Substantia nigra (tissue), 51 donors: ENCODE measurements at places on chromosomes 1 and 21.

DNA sequence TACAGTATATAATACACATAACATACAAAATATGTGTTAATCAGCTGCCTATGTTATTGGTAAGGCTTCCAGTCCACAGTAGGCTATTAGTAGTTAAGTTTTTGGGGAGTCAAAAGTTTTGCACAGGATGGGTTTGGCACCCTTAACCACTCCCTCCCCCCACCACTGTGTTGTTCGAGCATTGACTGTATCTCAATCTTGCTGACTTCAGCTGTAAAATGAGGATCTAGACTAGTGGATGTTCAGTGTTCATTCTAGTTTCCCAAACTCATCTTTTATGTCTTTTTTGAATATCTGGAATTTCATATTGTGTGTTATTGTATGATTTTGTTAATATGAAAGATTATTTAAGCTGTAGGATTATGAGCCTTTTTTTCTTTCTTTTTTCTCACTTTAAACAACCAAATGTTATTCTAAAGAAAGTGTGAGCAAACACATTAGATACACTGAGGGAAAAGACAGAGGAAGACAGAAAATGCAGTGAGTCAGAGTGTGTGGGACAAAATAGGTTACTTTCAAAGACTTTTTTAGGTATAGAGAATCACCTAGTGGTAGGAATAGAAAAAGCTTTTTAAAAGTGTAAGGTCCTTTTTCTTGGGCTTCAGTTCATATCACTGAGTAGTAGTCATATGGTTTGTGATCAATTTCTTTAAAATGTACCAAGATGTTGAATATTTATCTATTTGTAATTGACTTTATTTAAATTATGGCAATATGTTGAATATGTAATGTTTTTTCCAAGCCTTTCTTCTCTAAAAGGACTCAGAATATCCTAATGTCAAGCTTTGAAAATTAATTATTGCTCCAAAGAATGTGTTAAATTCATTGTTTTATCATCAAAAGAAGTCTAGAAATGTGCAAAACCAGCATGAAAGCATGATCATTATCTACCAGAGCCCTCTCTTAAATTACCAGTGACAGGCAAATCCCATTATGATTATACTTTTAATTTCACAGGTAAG lies 17.9 kb upstream of the CENPF start:
- DNase-seq: no peak

DNA sequence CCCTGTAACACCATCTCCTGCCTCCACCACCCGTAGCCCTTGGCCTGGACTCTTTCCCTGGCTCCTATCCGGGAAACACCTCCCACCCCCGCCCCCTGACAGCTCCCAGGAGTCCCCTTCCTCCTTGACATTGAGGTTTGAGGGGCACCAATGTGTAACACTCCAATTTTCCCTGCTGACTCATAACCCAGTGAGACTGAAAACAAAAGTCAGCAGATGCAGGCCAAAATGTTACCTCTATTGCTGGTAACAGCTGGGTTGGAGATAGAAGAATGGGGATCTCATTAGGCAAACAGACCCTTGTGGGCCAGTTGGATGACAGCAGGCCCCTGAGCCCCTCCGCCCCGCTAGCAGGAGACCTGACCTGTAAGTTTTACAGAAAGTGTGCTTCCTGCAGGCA lies 237.2 kb downstream of the KAZN start:
- DNase-seq: no peak

GRCh38 chr1:170618421-170618820 lies 45.5 kb upstream of the PRRX1 start:
- DNase-seq: no peak

GRCh38 chr1:246460406-246460805 lies 46.7 kb downstream of the SMYD3 start:
- no peak for DNase-seq

DNA sequence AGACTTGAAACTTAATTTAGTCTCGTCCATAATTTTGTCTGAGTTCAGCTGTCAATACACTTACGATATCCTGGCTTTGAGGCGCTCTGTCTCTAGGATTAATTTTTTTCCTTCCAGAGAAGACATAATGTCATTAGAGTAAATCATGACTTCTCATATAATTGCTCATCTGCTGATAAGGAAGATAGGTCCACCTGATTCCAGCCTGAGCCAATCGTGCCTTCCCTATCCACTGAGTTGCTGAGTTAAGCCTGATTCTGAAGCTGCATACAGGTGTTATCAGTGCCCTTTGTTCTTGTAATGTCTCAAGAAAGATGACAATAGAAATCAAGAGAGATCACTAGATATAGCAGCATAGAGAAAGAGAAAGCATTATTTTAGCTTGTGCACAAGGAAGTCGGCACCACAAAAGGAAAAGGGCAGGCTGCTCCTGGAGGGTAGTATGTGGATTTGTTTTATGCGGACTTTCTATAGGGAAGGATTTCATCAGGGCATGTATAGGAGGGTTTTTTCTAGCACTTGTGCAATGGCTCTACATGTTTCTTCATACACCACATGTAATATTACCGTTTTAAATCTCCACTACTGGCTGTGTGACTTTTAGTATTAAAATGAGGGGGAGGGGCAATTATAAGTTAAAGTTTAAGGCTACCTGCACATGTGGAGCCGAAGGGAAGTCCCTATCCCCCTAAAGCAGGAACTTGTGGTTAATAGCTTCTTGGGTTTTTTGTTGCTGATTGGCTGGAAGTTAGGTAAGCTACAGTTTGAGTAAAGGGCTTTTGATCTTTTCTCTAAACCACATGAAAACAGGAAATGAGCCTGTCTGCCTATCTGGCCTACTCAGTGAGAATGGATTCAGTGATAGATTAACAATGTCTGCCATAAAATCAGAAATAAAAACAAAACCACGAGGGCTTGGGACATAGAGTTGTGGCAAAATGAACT lies 133.4 kb downstream of the PLPPR5 start:
- no peak for DNase-seq

DNA sequence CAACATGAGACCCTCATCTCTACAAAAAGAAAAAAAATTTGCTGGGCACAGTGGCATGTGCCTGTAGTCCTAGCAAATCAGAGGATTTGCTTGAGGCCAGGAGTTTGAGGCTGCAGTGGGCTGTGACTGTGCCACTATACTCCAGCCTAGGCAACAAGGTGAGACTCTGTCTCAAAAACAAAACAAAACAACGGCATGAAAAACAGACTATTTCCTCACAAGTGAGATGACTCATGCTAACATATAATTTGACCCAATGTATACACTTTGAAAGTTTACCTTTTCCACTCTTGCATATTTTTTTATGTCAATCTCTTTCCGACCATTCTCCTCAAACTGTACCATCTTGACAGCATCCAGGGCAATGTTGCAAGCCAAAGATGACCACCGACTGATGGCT lies 17.5 kb downstream of the CCT3 start:
- DNase-seq: no peak
